H7 (cell line): ENCODE measurements at places on chromosomes 16 and 17. TPM values are rescaled to one million over a fixed set of nuclear protein-coding genes. Genes with fewer than 3 reads are reported as not detected.
A peak's percentile ranks its signal among the peaks of the same experiment; 100 is the strongest.

The C16orf54 gene
- not detected in 2 replicates for total RNA-seq

The MYH2 gene
- 0.17 and 0.26 TPM in 2 replicates for total RNA-seq

- DNase-seq, result no peak
Measured at GRCh38 chr17:80774643-80775281, 216.9 kb upstream of the CHMP6 start.

- DNase-seq, result peak; percentile 62
Measured at GRCh38 chr16:89538286-89538685, 22.2 kb upstream of the RPL13 start.

GRCh38 chr17:14886200-14886739 is 378.9 kb downstream of the PMP22 start:
- DNase-seq, result peak; percentile 7
